ENCODE measurements at places on chromosomes 5 and 9.

GRCh38 chr5:159171274-159171673 lies 38.1 kb downstream of the RNF145 start:
- no peak for DNase-seq

DNA sequence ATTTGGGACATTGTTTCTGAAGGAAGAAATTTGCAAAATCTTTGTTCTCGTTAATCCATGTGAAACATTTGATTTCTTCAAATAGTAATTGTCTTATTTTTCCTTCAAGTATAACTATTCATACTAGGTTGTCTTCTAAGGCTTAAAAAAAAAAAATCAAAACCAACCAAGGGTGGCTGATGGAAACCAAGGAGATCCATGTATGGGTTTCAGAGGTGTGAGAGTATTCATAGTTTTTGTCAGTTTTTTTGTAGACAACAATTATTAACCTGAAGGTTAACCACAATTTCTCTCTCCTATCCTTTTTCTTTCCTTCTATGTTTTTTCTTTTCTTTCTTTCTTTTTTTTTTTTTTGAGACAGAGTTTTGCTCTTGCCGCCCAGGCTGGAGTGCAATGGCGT lies 35.4 kb downstream of the KDM4C start:
- no peak for DNase-seq

DNA sequence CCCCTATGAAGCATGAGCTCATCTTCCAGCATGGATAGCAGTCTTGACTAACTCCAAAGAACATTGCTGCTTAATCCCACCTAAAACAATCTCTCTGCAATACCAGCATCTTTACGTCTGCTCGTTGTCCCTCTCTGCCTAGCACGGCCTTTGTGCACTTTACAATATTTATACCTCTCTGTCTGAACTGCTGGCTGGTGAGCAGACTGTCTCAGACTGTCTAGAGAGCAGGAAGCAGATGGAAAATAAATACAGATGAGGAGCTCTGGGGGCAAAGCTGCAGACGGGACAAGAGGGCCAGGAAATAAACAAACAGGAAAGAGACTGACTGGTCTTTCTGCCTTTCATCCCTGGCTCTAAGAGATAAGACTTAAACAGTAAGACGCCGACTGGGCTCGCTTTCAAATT lies 224.8 kb downstream of the ENC1 start:
- peak; percentile 99 for DNase-seq

- DNase-seq = no peak
Measured at GRCh38 chr9:126860757-126861466, 473 bp downstream of the ZBTB34 start.

GRCh38 chr9:85534340-85534739 lies 207.4 kb downstream of the AGTPBP1 start:
- no peak for DNase-seq

GRCh38 chr5:77167695-77168121 lies 42.8 kb upstream of the PDE8B start:
- DNase-seq = no peak

DNA sequence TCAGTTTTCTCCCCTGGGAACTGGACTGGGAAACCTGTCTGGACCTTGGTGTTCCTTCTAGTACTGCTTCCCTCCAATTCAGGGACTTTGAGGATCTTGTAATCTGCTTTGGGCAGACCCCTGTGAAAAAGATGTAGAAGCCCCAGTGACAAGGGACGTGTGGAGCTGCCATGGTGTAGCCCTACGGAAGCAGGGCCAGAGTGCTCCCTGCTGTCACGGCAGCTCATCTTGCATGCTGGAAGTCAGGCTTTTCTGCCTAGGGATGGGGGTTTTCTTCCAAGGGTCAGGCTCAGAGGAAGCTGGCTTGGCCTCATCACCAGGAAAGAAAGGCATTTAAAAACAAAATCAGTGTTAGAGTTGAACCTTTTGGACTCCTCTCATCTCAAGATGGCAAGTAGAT lies 86.4 kb downstream of the AMBP start:
- DNase-seq = no peak

- no peak for DNase-seq
Measured at GRCh38 chr9:127931092-127931881, 710 bp upstream of the PIP5KL1 start.

- no peak for DNase-seq
Measured at GRCh38 chr9:125393426-125393825, 131.8 kb downstream of the GAPVD1 start.

DNA sequence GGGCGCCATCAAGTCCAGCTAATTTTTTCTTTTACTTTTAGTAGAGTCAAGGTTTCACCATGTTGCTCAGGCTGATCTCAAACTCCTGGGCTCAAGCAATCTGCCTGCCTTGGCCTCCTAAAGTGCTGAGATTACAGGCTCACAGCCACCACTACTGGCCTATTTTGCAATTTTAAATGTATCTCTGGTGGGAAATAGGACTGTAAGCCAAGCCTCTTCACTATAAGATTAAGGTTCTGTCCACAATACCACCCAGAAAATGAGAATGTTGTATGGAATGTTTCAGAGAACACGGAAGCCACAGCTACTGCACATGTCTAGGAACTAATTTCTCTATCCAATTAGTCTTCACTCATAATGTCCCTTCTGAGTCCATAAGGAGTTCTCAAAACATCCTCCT lies 607.3 kb downstream of the PRELID2 start:
- DNase-seq = no peak

GRCh38 chr5:107949688-107950341 lies 279.1 kb upstream of the EFNA5 start:
- no peak for DNase-seq

- no peak for DNase-seq
Measured at GRCh38 chr5:122110987-122111386, 18.4 kb upstream of the ZNF474 start.

GRCh38 chr9:88037285-88037845 lies 63.0 kb upstream of the CDK20 start:
- DNase-seq = no peak

- DNase-seq = no peak
Measured at GRCh38 chr9:2151171-2151570, 136.0 kb downstream of the SMARCA2 start.

- DNase-seq = no peak
Measured at GRCh38 chr9:135703726-135704125, 1.7 kb downstream of the KCNT1 start.

GRCh38 chr9:23663536-23663935 lies 162.5 kb downstream of the ELAVL2 start:
- no peak for DNase-seq

DNA sequence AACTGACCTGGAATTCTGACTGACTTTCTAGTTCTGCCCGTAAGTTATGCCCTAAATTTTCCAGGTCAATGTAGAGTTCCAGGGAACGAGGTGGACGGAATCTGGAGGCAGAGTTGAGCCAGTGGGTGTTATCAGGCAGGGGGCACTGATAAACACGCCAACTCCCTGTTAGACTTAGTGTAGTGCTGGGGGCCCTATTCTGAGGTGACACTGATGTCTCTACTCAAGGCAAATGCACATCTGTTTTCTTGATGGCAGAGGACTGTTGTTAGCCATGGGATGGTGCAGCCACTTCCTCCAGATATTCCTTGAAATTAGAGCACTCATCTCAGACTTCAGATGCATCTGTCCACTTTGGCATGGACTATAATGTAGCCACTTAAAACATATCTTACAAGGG lies 83.5 kb downstream of the C9orf152 start:
- no peak for DNase-seq

GRCh38 chr5:133902511-133903118 lies 65.8 kb downstream of the C5orf15 start:
- DNase-seq = no peak

DNA sequence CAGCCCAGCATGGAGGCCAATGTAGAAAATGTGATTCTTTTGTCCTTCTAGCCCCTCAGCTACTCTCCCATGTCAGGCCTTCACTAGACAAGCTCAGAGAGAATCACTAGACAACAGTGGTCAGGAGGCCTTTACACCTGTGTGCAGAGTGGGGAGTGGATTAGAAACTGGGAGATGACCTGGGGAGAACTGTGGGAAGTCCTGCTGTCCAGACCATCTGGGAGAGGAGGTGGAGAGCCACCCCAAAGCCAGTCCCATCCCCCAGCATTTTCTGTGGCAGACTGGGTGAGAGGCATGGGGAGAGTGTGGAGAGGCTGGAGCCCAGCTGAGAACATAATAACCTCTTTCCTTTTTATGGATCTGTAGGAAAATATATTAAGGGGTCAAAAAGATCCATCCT lies 452.0 kb upstream of the DMAC1 start:
- DNase-seq = no peak

GRCh38 chr5:178940569-178941360 lies at the start of gene ZNF454:
Gene ZNF454, plus strand, starts transcription at chr5:178941198. Its CDS starts 1,594 bp downstream, at chr5:178942792.
- DNase-seq = no peak

DNA sequence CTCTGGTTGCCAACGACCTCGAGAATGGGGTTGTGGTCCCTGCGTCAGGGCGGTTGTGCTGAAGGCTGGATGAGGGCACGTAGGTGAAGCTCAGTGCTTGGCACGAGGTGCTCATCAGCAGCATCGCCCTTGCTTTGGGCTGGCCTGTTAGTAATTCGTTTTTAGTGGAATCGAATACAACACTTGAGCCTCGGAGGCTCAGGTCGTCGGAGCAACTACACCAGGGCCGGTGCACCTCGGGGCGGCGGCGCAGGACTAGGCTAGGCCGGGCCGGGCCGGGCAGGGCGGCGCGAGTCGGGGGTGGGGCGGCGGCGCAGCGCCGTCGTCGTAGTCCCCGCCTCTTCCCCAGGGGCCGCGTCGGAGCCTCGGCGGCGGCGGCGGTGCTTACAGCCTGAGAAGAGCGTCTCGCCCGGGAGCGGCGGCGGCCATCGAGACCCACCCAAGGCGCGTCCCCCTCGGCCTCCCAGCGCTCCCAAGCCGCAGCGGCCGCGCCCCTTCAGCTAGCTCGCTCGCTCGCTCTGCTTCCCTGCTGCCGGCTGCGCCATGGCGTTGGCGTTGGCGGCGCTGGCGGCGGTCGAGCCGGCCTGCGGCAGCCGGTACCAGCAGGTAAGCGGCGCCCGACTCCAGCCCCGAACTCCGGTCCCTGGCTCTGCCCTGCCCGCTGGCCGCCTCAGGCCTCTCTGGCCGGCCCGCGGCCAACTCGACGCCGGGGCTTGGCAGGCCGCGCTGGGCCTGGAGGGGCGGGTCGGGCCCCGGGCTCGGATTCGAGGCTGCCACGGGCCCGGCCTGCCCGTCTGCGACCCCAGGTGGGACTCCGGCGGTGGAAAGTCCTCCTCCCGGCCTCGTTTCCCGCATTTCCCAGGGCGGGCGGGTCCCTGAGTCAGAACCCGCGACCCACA lies at the start of gene NDFIP1:
Gene NDFIP1 (plus strand): TSS at position 348 of the 899 bp plus-strand sequence. CDS start 196 bp downstream, at position 544.
- DNase-seq = peak; percentile 60

DNA sequence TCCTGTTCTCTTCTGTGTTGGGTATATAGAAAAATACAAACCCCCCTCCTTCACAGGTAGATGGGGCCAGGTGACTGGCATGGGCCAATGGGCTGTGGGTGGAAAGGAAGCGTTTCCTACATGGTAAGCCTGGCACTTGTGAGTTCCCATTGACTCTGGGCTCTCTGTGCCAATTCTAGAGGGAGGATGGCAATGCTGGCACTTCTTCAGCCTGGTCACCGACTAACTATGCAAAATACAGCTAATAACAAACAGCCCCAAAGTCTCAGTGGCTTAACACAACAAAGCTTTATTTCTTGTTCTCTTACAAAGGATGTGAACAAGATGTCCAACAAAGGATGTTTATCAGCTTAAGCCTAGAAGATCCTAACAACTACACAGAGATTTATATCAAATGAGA lies 258.1 kb downstream of the SYK start:
- no peak for DNase-seq

GRCh38 chr9:97864396-97864795 lies 11.4 kb downstream of the FOXE1 start:
- no peak for DNase-seq

DNA sequence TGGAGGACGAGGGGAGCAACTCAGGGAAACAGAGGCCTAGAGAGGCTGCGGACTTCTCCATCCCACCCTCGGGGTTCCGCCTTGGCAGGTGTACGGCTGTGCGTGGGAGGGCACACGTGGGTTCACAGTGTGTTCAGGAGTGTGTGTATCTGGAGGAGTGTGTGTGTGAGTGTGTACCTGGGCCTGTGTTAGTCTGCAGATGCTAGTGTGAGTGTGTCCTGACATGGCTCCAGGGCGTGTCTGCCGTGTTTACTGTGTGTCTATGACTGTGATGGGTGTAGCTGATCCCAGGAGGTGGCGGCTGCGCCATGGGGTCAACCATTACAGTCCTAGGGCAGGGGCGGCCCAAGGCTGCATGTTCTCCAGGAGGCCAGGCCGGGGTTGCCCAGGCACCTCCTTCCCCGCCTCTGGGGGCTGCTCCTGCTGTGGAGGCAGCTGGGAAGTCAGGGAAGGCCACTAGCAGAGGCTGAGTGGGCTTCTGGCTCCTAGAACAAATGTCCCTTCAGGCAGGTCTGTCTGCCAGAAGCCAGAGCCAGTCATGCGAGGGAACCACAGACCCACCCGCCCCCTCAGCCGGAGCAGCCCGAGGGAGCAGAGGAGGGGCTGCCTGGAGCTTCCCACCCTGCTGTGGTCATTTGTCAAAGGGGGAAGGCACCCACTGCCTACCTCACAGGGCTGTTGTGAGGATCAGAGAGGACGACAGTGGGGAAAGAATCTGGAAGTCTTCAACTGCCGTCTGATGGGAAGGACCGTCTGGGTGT lies 21.4 kb downstream of the CRB2 start:
- DNase-seq = no peak

- DNase-seq = no peak
Measured at GRCh38 chr5:179290681-179291540, 54.4 kb downstream of the ADAMTS2 start.

GRCh38 chr9:29212397-29213387 lies 1639.4 kb upstream of the C9orf72 start:
- DNase-seq = no peak
